ENCODE measurements at places on chromosomes 13 and 19.

GRCh38 chr13:52743988-52744387 lies 4.4 kb upstream of the CNMD start:
- no peak for DNase-seq

DNA sequence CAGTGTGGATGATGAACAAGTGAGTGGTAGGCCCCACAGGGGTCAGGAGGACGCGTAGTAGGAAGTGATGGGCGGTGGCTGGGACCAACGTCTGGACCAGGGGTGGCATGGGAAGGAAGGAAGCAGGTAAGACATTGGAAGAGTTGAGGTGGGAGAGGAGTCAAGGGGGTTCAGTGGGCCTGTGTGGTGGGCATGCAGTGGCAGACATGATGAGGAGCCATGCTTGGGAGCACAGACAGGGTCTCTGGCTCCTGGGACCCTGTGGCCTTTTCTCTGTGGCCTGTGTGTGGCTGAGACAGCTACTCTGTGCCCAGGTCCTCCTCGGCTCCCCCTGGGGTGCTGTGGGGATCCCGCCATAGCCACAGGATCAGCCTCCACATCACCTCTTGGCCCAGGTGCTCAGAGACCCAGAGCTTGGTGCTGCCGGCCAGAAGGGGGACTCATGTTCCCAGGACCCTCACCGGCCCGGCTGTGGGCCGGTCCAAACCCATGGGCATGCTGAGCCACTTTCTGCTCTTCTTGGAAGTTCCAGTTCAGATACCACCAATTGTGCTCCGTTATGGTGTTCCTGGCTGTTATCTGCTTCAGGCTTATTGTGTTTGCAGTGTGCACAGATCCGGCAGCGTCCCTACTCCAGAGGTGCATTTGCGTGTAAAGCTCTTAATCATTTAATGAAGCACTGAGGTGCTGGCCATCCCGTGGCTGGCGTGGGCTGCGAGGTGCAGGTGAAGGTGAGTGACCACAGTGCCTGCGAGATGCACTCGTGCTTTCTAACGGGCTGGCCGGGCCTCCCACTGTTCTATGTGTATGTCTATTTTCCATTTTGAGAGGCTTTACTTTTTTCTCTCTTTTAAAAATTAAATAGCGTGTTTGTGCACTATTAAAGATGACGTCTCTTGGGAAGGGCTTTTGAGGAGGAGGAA lies 147.9 kb downstream of the TEX29 start:
- no peak for DNase-seq

GRCh38 chr19:18685597-18686190 lies 2.2 kb downstream of the CRTC1 start:
- DNase-seq: no peak

GRCh38 chr19:4051175-4052101 lies 15.3 kb downstream of the ZBTB7A start:
- no peak for DNase-seq

DNA sequence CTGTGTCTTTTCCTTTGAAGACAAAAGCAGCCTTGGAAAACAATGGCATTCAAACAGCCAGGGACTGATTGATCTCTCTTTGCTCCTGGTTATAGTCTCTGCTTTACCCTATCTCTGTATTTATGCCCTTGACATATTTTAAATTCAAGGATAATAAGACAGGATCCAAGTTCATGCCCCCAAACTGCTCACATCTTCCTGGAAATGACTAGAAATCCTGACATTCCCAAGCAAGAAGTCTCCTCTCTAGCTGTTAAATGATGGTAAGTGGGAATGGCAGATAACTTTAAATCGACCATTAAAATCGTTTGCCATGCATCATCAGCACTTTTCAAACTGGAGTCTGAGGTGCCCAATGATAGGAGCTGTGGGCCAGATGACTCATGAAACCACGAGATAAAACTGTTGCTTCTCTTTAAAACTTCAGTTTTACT lies 435.6 kb downstream of the FOXO1 start:
- DNase-seq: no peak

GRCh38 chr13:89457977-89458376 lies 1786.8 kb downstream of the SLITRK5 start:
- no peak for DNase-seq

DNA sequence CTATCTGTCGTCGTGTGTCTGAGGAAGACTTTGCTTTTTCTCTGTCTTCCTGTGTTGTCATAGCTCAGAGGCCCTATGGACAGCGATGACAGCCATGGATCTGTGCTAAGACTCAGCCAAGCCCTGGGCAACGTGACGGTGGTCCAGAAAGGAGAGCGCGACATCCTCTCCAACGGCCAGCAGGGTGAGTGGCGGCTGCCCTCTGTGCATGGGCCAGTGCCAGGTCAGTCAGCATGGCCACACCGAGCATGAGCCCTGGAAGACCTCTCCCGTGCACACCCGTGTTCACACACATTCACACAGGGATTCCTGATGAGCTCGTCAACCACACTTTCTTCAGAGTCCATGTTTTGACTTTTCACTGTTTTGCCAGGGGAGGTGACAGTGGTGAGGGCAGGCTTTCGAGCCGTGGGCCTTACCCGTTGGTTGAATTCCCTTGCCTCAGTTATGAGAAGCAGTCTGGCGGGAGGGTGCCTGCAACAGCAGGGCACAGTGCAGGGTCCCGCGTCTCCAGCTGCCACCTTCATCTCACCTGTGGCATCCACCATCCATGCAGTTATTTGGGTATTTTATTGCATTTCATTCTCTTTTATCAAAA lies 20.2 kb downstream of the NAXD start:
- no peak for DNase-seq

DNA sequence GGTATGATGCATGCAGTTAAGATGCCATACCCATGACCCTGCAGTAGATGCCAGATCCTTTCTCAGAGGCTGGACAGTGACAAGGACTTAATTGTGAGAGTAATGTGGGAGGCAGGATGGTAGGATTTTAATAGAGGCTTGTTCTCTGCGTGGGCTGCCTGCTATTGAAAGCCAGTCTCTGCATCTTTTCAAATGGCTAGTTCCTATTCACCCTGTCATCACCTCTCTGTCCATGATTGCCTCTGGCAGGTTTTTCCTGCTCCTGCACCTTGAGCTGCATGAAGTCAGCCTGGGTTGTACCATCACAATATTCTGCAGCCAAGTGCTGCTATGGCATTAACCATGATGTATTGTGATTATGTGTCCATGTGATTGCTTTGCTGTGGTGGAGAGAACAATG lies 440.5 kb downstream of the ITGBL1 start:
- no peak for DNase-seq

DNA sequence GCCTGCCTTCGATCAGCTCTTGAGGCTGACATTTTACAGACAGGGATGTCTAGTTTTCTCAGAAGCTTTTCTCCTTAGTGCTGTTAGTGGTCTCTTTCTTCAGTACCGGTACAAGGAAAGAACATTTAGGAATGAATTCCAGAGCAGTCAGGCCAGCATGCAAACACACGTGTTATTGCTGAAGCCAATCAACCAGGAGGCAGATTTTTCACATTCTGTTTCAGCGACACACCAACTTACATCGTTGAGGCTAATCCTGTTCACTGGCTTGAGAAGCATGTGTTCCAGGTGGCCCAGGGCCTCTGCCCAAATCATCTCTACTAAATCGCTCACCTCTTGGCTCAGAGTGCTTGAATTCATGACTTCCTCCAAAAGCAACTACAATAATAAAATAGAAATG lies 19.2 kb downstream of the PARP4 start:
- no peak for DNase-seq

DNA sequence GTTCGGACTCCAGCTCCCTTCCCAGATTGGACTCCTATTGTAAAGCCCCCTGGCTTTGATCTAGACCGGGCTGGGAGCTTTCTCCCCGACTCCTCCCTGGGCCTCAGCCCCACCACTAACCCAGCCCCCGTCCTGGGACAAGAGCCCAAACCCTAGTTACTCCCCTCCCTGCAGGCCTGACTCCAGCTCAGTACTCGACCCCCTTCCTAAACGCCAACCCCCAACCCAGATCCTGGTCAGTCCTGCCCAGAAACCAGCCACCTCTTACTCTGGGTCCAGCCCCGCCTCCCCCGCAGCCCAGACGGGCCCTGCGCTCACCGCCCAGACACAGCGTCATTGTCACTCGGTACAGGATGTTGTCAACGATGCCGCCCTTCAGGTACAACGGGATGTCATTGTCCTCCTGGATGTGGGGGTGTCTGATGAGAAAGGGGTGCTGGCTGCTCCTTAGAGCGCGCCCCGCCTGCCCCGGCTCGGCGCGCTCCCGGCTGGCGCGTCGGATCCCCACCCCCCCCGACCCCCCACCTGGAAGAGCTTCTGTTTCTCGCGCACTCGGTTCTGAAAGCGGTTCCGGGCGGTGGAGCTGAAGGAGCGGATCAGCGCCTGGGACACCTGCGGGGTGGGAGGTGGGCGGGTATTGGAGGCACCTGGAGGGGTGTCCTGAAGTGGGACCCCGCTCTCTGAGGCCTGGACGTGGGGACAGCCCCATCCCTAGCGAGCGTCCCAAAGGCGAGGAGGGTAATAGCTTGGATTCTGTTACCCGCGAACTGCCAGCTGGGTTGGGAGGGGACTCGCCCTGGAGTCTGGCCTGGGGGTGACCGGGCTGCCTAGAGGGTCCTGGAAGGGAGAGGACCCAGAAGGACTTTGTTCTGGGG lies 866 bp downstream of the COX7A1 start:
- DNase-seq: peak; percentile 23

DNA sequence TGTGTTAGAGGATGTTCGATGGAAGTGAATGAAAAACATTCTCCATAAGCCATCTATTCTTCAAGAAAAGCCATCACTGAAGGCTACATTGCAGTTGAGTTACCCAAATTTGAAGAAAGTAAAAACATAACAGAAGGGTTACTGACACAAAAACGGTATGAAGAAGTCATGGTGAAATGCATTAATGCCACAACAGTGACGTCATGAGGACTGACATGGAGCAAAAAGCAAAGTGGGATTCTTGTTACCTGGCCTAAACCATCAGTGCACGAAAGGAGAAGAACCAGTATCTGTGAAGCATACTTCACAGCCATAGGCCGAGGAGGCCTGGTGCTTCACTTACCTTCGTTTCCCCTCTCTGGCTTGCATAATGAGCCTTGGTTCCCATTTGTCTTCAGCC lies 58.7 kb downstream of the LRRC63 start:
- DNase-seq: no peak

GRCh38 chr13:84873951-84874350 lies 925.3 kb downstream of the SLITRK6 start:
- DNase-seq: no peak

DNA sequence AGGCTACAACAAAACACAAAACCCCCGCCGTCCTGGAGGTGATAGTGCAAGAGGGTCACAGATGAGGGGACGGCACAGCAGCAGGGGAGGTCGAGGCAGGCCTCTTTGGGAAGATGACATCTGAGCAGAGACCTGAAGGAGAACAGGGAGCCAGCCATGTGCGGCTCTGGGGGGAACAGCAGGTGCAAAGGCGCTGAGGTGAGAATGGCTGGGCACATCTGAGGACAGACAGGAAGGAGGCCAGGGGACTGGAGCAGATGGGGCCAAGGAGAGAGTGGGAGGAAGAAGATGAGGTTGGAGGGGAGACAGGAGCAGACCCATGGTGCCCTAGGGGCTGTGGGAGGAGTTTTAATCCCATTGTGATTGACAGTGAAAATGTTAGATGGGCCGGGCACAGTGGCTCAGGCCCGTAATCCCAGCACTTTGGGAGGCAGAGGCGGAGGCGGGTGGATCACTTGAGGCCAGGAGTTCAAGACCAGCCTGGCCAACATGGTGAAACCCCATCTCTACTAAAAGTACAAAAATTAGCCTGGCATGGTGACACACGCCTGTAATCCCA lies 1.8 kb upstream of the CKM start:
- DNase-seq: no peak

DNA sequence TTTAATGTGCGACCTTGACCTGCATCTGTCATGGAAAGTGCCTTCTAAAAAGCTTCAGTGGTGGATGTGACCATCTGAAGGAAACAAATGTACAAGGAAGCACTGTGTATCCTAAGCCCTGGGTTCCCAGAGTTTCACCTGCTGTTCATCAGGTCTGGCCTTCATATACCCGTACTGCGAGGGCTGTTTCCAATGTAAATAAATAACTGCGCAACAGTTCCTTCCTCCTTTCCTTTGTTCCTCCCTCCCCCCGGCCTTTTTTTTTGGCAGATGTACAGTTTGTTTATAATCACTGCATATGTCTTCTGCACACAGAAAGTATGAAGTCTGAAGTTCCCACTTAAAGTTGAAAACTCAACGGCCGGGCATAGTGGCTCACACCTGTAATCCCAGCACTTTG lies 5.2 kb downstream of the FAAP24 start:
- no peak for DNase-seq

GRCh38 chr19:18428173-18428786 lies 9.1 kb downstream of the SSBP4 start:
- DNase-seq: no peak

GRCh38 chr13:110408286-110408685 lies 101.2 kb downstream of the COL4A2 start:
- no peak for DNase-seq

DNA sequence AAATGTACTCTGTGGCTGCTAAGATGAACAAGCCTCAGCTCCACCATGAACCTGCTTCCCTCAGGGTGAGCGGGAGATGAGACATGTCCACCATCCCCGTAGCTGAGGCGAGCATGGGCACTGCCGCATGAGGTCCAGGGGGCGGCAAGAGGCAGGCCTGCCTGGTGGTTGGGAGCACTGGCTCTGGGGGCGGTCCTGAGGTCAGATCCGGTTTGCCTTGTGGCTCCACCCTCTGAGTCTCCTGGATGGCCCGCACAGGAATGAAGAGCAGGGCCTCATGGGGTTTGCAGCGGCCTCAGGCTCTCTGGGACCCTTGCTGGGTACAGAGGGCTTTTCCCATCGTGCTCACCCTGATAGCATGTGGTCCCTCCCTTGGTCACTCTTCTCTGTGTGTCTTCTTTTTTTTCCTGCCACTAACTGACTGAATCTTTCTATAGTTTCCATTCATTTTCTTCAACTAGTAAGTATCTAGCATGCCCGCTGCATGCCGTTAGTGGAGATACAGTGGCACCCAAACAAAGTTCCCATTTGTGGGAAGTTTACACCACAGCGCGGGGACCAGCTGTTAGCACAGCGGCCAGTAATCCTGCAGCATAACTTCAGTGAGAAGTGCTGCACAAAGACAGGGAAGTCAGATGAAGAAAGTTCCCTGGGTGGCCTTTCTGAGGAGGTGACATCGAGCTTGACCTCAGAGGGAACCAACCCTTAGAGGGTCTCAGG lies 37.3 kb downstream of the CAPN12 start:
- DNase-seq: no peak

- DNase-seq: no peak
These were observed 97.6 kb upstream of the SERP2 start for GRCh38 chr13:44276061-44276460.

DNA sequence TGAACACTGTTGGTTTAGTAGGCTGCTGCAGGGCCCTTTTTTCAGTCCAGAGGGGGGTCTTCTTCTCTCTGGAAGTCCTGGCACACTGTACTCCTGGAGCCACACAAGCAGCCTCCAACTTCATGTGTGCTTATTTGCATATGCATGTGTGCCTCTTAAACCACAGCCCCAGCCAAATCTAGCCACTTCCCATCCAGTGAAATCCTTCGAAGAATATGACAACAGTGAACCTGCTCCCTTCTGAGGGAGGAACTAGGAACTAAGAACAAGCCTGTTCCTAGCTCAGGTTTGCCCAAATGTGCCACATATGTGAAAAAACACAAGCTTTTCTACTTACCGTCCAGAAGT lies 348.5 kb downstream of the FOXO1 start:
- DNase-seq: no peak

- peak; percentile 13 for DNase-seq
These were observed 8.4 kb downstream of the ATP13A1 start for GRCh38 chr19:19655051-19655594.

GRCh38 chr13:95494082-95494681 lies 58.3 kb upstream of the CLDN10 start:
- peak; percentile 62 for DNase-seq

Data from GM13977 (cell line).